ENCODE measurements at places on chromosomes 5 and 9.
A peak's percentile ranks its signal among the peaks of the same experiment; 100 is the strongest.

GRCh38 chr5:56126487-56127179 lies 106.5 kb downstream of the ANKRD55 start:
- DNase-seq, result no peak

- DNase-seq, result no peak
Measured at GRCh38 chr5:135150767-135151166, 116.7 kb upstream of the PITX1 start.

- DNase-seq, result no peak
Measured at GRCh38 chr5:126858441-126858840, 81.5 kb downstream of the LMNB1 start.

GRCh38 chr9:92324431-92324830 lies 719 bp downstream of the NOL8 start:
- no peak for DNase-seq

DNA sequence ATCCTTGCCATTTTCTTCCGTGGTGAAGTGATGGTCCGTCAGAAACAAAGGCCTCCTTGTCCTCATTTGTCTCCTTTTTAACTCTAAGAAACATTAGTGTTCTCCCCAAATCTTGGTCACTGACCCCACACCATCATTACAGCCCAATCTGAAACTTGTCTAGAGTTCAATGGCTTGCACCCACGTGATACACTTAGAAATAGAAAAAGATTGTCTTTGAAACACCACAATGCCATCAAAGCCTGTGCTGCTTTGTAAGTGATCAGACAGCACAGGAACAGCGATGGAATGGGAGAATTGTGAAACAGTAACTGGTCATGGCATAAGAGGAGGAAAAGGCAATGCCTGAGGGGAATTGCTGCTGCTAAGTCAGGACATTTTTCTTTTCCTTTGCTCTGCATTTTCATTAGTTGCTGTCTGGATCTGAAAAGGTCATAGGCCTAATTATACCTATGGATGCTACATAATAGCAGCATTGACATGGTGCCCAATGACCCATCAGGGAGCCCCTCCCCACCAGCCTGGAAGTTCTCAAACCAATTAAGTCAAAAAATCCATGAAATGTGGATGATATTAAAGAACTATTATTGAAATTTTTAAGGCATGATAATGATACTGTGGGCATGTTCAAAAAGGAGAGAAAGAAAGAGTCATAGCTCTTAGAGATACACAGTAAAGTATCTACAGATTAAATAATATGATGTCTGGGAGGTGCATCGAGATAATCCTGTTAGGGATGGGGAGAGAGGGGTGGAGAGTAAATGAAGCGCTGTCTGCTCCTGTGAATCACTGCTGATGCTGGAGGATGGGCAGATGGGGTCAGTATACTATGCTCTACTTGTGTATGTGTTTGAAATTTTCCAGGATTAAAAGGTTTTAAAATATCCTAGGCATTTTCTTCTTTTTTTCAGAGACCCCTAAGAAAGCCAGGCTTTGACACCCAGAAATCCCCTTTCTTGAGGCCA lies 83.6 kb downstream of the ENC1 start:
- DNase-seq, result no peak

DNA sequence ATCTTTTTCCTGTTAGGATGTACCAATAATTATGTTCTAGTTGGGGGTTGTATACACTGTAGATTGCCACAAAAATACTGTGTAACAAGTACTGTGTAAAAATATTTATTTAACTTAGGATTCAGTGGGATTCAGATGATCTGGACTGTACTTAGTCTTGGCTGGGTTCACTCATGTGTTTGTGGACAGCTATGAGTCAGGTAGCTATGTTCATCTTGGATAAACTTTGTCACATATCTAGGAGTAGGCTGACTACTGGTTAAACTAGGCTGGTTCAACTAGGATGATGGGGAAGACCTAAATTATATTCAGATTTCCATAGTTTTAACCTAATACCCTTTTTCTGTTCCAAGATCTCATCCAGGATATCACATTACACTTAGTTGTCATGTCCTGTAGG lies 32.1 kb upstream of the TNFSF15 start:
- DNase-seq, result no peak

GRCh38 chr5:16768184-16768583 lies 151.4 kb upstream of the RETREG1 start:
- no peak for DNase-seq

DNA sequence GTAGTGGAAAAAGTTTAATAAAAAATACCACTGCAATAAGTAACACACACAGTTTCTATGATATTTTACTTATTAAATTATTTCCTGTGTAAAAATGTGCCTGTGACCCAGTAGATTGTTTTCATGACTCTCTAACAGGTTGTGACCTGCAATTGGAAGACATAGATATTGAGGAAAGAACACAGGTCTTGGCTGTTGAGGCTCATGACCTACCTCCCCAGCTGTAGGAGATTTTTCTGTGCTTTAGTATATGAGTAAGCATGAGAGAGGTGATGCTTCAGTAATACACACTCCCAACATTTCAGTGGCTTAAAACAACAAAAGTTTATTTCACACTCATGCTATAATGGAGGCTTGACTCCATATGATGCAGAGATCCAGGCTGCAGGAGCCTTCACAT lies 47.3 kb upstream of the TNC start:
- no peak for DNase-seq

DNA sequence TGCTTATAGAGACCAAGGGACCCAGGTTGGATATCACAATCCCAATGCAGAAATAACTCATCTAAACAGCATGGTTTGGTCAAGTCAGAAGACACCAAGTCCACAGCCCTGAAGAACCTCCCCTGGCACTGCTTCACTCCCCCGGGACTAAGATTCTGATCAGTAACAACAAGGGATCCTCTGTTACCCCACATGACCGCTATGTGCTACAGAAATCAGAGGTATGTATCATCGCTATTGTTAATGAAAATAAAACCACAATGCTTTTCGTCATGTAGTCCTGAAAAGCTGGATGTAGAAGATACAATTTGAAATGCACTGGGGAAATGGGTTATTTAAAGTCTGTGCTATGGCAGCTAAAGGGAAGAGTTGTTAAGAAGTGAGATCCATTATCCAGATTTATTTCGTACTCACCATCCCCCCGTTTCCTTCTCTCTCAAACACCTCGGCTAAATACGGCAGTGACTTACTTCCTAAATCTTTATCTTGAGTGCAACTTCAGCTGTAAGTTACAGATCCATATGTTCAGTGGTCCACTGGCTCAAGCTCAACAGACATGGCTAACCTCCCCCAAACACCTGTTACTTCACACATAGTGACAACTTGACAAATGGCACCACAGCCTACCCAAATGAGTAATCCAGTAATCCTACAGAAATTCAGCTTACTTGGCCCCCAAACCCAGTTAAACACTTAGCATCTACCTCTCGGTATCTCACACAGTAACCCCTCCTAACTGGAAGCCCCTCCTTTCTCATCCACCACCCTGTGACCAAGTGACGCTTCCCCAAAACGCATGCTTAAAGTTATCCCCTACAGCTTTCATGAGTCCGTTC lies 129.2 kb downstream of the MYO10 start:
- peak; percentile 46 for DNase-seq

GRCh38 chr9:93132946-93133680 lies 938 bp downstream of the NINJ1 start:
- DNase-seq, result no peak

- no peak for DNase-seq
Measured at GRCh38 chr5:3607541-3608181, 12.0 kb downstream of the IRX1 start.

DNA sequence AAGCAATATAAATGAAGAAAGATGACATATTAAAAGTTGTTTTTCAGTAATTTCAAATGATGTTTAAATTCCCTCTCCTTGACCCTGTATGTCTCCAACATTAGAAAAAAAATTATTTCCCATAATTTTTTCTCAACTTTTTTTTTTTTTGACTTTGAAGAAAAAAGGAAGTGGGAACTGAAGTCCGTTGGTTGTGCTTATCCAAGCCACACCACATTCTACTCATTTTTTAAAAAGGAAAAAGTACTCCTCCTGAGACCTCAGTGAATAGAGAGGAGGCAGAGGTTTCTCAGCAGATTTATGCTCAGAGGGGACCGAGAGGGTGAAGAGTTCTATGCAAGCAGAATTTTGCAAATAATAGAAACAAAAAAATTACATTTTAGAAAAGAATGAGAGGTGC lies 123.3 kb downstream of the PCSK5 start:
- no peak for DNase-seq

GRCh38 chr9:69454321-69454720 lies 129.3 kb downstream of the ENTREP1 start:
- no peak for DNase-seq

Measured in muscle of back (tissue), 13 donors.